ENCODE measurements at places on chromosomes 2 and 18. TPM values are rescaled to one million over a fixed set of nuclear protein-coding genes. Genes with fewer than 3 reads are reported as not detected.

DSG1 gene
- total RNA-seq: not detected

TDRD15 gene
- total RNA-seq: not detected

DYNAP gene
- total RNA-seq: not detected

OSBPL1A gene
- 78.2 TPM for total RNA-seq

KCNF1 gene
- 20.2 TPM for total RNA-seq

L3MBTL4 gene
- total RNA-seq: 1.0 TPM

- H3K4me1 ChIP-seq: peaks cover 28% of the 10 kb centered on the region
- no peaks in the 10 kb centered on the region for H3K36me3 ChIP-seq
- DNase-seq: no peak
These were observed 16.5 kb downstream of the SEPTIN10 start for GRCh38 chr2:109597283-109597682.

DNA sequence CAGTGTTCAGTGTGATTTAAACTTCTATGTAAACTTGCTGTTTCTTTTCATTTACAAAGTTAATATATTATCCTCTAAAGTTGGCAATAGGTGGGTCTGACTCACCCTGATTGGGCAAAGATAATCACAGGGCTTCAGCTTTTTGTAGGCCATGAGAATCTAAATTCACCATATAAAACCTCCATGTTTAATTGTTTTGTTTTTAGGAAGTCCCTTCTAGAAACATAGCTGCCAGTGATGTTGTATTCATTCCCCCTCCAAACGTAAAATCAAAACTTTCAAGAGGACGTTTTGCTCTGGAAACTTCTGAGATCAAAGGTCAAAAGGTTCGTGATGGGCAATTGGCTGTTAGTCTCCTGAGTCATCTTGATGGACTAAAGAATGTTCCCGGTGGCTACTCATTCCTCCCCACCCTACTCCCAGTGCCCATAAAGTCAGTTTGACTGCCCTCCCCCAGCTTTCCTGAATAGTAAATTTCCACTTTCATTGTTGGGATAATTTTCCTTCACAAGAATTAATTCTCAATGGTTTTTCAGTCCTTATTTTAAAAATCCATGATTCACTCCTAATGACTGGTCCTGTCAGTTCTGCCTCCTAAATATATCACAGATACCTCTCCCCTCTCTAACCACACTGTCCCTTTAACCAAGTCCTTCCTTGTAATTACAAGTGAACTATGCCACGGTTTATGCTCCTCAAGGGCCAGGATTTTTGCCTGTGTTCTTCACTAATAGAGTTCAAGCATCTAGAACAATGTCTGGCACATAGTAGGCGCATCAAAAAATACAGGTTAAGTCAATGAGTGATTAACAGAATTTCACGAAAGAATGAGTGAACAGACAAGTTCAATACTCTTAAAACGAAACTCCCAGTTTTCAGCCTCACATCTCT, 164.4 kb upstream of the VRK2 start:
- DNase-seq: no peak
- no peaks in the 10 kb centered on the region for H3K27me3 ChIP-seq
- H3K4me3 ChIP-seq: no peak overlapping the region
- H3K4me1 ChIP-seq: no peaks in the 10 kb centered on the region
- no peaks in the 10 kb centered on the region for H3K36me3 ChIP-seq

GRCh38 chr2:120852200-120852815, 116.6 kb downstream of the GLI2 start:
- no peak for DNase-seq
- H3K36me3 ChIP-seq: no peaks in the 10 kb centered on the region
- peaks cover 36% of the 10 kb centered on the region for H3K4me1 ChIP-seq
- H3K27me3 ChIP-seq: no peaks in the 10 kb centered on the region
- no peak overlapping the region for H3K4me3 ChIP-seq

DNA sequence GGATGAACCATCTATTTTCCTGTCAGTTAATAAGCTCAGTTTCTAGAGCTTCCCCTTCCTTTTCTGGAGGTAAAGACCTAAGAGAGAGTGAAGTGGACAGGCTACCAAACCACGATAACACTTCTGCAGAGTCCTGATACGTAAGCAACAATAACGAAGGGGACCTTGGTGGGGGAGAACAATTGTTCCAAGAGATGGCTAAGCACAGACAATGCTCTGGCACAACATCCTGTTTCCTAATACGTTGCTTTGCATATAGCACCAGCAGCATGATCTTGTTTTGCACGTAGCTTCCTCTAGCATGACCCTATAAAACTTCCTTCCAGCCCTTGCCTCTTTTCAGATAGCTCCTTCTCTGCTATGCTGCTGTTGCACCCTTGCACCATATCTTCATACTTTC, 247.3 kb downstream of the RAD51AP2 start:
- no peak overlapping the region for H3K27ac ChIP-seq
- H3K4me1 ChIP-seq: no peaks in the 10 kb centered on the region
- H3K4me3 ChIP-seq: no peak overlapping the region
- H3K36me3 ChIP-seq: no peaks in the 10 kb centered on the region
- DNase-seq: no peak
- no peaks in the 10 kb centered on the region for H3K27me3 ChIP-seq

- H3K4me3 ChIP-seq: no peak overlapping the region
- no peaks in the 10 kb centered on the region for H3K4me1 ChIP-seq
- H3K36me3 ChIP-seq: peaks cover 25% of the 10 kb centered on the region
- DNase-seq: no peak
These were observed 53.9 kb downstream of the RTTN start for GRCh38 chr18:70151614-70152013.

GRCh38 chr2:32534831-32535230, 93.0 kb upstream of the TTC27 start:
- no peaks in the 10 kb centered on the region for H3K27me3 ChIP-seq

DNA sequence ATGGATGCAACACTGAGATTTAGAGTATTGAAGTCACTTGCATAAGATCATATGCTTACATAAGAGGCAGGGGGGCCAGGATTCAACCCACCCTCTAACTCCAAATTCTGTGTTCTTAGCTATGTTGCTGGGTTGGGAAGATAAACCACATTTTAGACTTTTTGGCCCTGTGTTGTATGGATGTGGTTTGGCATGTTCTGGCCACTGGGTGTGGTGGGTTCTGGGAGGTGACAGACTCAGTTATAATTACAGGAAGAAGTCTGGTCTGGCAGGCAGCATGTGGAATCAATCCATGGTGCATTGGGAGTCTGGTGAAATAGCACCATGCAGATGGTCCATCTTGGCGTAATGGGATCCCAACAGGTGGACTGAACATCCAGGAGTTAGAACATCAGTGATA, 138.9 kb downstream of the LTBP1 start:
- no peaks in the 10 kb centered on the region for H3K36me3 ChIP-seq
- H3K4me3 ChIP-seq: no peak overlapping the region
- no peak overlapping the region for H3K27ac ChIP-seq
- no peaks in the 10 kb centered on the region for H3K27me3 ChIP-seq
- peaks cover 42% of the 10 kb centered on the region for H3K4me1 ChIP-seq

DNA sequence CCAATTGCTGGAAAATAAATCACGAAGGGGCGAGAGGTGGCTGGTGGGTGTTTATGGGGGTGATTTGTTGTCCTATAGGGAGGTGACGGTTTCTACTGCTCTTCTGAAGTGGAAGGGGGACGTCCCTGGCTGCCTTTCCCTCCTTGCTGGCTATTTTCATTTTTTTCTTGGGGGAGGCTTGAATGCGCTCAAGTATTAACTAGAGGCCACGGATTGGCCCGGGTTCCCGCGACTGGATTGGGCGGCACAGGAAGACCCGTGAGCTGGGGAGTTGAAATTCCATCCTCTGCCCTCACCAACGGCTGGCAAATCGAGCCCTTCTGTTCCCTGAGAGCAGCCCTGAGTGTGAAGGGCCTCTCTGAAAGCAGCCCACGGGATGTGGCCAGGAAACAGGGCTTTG, 176.5 kb upstream of the SPRED2 start:
- H3K27ac ChIP-seq: no peak overlapping the region
- H3K36me3 ChIP-seq: no peaks in the 10 kb centered on the region
- no peaks in the 10 kb centered on the region for H3K27me3 ChIP-seq
- peaks cover 12% of the 10 kb centered on the region for H3K4me1 ChIP-seq
- DNase-seq: peak; percentile 87

DNA sequence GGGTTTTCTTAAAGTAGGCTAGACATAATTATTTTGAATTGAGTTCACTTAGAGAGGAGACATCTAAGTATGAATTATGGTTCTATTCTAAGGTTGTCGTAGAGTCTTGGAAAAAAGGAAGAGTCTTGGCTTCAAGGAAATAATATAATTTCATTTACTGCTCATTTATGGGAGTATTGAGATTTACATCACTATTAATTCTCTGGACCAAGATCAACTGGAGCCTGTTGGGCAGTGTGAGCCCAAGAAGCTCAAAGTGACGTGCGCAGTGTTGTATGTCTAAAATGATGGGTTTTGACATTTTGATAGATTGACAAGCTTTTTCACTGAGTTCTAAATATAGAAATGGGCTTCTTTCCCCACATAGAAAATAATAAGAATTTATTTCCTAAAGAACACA, 154.7 kb downstream of the QPCT start:
- no peak for DNase-seq
- H3K4me3 ChIP-seq: no peak overlapping the region
- H3K27ac ChIP-seq: no peak overlapping the region
- peaks cover 5% of the 10 kb centered on the region for H3K4me1 ChIP-seq
- H3K27me3 ChIP-seq: no peaks in the 10 kb centered on the region

- no peaks in the 10 kb centered on the region for H3K4me1 ChIP-seq
- H3K4me3 ChIP-seq: no peak overlapping the region
- H3K36me3 ChIP-seq: no peaks in the 10 kb centered on the region
- no peak overlapping the region for H3K27ac ChIP-seq
- no peaks in the 10 kb centered on the region for H3K27me3 ChIP-seq
These were observed 71.5 kb downstream of the LYPD1 start for GRCh38 chr2:132598536-132598935.
